Vagina (tissue), 2 donors: ENCODE measurements at places on chromosomes 4 and X.

DNA sequence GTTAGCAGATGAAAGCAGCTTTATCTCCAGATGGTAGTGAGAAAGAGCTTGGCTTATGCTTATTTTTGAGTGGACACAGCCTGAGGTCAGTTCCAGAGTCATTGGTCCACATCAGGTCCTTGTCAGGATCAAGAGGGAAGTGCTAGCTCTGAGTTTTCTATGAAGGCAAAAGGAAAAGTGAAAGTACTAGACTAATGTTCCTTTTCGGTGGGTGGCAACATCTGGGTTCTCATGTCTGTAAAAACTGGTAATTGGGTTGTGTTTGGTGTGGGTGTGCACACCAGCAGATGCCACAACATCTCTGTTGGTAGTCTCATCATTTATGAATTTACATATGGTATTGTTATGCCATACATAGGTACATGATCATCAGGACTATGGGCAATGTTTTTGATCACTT lies 210.5 kb downstream of the PWWP3B start:
- DNase-seq = no peak

- DNase-seq = no peak
Observed at GRCh38 chr4:106679063-106679462, 310.5 kb upstream of the GIMD1 start.

GRCh38 chr4:157217708-157218107 lies 2.8 kb upstream of the GRIA2 start:
- no peak for DNase-seq

DNA sequence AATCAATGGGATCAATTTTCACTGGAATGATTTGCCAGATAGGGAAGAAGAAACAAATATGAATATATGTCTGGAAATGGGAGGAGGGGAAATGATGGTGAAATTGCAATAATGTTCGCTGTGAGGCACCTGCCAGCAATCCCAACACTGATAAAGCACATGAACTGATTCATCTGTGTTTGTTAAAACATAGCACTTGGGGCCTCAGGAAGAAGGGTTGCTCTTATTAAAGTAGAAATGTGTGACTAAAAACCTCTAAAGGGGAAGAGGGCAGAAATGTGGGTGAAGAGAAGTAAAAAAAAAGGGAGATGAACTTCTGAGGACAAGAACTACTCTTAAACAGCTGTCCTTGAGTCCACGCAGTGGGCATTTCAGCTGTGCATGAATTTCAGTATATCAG lies 101.4 kb downstream of the C4orf51 start:
- DNase-seq = no peak

GRCh38 chr4:8238036-8238511 lies 31.5 kb upstream of the HTRA3 start:
- no peak for DNase-seq

- DNase-seq = no peak
Observed at GRCh38 chrX:133846311-133846710, 139.1 kb downstream of the GPC3 start.

DNA sequence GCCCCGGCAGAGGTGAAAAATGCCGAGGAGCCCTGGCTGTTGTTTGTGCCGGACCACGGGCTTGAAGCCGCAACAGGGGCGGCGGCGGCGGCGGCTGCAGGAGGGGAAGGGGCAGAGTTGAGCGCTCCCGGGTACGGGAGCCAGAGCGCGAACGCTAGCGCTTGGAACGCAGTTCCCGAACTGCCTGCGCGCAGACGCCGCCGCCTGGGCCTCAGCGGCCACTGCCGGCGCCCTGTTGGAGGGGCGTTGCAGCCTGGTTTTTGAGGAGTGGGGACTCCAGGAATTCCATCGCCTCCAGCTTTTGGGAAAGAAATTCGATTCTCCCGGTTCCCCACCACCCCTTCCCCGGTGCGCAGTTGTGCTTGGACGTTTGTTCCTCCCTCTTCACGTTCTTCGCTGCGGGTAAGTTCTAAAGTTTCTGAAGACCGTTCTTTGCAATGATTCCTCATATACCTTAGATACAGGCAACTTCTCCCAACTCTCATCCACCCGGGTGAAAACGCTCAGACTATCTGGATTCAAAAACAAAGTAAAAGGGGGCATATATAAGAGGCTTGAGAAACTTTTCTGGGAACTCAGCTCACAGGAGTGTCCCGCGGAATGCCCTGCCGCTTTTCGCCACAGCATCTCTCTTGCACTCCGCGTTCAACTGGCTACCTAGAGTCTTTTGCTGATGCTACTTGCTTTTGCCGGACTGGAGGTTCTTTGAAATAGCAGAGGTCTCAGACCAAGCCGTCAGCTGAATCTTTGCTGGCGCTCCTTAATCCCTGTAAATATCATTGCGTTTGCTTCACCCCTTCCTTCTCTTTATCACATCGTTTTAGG lies 1.0 kb downstream of the FAT4 start:
- DNase-seq = no peak

DNA sequence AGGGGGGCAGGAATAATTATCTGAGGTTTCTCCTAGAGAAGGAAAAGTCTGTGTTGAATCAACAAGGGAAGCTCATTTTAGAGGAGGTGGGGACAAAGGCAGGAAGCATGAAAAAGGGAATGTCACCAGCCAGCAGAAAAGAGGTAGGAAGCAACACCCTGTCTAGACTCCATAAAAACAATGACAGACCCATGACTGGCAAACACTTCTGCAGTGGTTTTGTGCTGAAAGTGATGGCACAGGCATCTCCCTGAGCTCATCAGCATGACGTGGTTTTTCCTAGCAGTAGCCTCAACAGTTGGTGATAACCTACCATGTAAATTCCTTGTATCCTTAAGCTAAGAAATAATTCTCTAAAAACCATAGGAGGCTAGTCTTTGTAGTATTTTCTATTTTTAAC lies 110.7 kb upstream of the GALNT7 start:
- no peak for DNase-seq

DNA sequence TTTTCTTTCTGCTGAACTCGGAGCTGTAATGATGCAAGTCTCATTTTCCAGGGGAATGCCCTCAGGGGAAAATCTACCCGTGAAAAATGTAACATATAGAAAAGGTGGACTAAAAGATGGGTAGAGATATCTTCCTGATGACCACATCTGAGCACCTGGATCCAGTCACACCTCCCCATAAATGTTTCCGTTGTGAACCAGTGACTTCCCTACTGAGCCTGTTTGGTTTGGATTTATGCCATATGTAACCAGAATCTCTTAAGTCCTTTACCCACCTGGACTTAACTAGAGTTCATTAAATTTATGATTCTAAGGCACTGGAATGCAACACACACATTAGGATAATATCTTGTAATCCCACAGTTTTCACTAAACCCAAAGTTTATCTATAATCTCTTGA lies 171.1 kb downstream of the ZNF330 start:
- DNase-seq = no peak

GRCh38 chr4:81930506-81931238 lies 443.1 kb downstream of the HNRNPD start:
- no peak for DNase-seq

- DNase-seq = no peak
Observed at GRCh38 chrX:137363559-137363958, 202.4 kb upstream of the ZIC3 start.

- no peak for DNase-seq
Observed at GRCh38 chr4:99323756-99324155, 2.6 kb upstream of the ADH1B start.

GRCh38 chr4:173233857-173234256 lies 65.2 kb downstream of the GALNT7 start:
- no peak for DNase-seq

GRCh38 chr4:36590343-36590742 lies 308.9 kb downstream of the DTHD1 start:
- DNase-seq = no peak

DNA sequence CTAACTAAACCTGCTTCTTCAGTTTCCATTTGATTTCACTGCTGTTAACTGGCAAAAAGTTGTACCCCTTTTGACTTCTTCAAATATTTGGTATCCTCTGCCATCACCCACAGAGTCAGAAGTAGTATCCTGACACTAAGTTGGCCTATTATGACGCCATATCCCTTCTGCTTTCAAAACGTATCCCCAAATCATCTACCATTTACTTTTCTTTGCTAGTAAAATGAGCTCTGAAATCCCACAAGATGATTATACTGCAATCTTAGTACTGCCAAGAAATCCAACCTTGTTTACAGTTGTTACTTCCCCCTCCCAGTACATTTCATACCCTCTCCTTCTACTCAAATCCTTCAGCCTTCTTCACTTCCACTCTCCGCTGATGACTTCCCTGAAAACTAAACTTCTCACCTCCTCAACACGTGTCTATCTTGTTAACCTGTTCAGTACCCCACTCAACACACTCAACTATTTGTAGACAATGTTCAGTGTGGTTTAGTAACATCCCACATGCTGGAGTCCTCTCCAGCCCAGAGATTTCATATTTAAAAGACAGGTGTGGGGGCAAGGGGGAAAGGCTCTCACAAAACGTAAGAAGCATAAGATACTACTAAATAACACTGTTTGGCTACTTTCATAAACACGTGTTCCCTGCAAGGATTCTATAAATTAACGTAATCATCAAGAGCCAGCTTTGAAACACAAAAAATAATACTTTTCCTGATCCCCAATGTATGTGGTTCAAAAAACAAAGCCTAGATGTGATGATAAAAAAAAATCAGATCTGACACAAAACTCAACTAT lies 1.3 kb downstream of the NAF1 start:
- DNase-seq = no peak

DNA sequence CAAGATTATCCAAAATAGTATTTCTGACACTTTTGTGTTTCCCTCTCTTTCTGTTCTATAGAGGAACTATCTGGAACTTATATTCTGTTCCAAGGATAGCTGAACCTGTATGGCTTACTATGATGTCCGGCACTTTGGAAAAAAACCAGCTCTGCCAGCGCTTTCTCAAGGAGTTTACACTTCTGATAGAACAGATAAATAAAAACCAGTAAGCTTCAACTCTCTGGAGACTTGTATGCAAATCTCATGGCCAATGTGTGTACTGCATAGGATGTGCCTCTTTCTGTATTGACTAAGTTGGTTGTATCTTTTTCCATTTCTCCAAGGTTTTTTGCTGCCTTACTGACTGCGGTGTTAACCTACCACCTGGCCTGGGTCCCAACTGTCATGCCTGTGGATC lies 92.5 kb downstream of the FNIP2 start:
- no peak for DNase-seq

DNA sequence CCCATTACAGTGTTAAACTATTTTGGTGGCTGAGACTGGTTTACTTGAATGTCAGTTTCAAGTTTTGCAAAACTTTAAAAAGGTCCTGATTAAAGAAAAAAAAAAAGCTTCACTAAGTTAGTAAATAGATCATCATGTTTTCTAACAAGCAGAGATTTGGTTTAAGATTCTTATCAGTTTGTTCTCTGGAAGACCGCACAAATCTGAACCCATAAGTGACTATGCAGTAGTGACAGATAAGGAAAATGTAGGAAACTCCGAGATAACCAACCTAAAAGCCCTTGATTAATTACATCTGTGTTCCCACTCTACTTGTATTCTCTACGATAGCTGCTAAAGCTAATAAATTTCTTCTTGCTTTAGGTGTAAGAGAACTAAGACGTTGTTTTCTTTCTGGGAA lies 1799.8 kb upstream of the ADGRL3 start:
- no peak for DNase-seq

- DNase-seq = no peak
Observed at GRCh38 chr4:182562350-182562749, 319.1 kb downstream of the TENM3 start.

DNA sequence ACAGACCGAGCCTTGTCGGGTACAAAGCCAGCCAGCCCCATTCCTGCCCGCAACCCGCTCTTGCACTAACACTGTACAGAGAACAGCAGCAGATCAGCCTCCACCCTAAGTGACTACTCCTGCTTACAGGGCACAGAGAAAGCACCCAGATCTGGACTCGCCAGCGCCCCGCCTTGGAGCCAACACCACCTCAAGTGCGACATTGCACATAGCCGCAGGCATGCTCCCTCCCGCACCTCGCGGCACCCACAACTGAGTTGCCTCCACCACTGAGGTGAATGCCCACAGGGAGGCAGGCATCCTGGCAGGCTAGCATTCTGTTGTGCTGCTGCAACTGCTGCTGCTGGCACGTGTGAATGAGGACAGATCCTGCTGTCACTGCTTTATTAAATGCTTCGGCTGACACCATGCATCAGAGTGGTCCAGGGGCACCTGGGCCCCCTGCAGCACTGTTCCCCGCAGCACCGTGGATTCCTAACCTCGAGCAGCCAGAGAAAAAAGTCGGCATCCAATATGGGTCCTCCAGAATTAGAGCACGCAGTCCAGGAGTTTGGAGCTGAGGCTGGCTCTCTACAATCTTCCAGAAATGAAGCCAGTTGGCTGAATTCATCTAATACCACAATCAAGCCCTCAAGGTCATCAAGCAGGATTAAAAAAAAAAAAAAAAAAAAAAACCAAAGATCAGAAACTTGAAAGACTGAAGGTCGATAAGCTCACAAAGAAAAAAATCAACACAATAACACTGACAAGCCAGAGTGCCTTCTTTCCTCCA lies 352.9 kb downstream of the GASK1B start:
- DNase-seq = no peak

DNA sequence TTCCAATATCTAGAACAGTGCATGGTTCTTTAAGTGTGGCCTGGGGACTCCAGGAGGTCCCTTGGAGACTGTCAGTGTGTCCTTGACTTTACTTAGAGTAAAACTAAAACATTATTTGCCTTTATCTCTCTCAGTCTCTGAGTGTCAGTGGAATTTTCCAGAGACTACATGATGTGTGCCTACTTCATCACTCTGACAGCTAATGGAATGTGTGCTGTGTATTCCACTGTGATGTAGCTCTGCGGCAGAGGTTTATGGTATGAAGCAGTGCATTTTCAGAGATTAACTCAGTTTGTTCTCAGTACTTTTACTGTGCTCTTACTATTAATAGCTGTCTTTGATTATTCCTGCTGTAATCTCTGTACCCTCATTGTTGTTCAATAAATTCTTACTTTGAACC lies 85.6 kb downstream of the MANBA start:
- DNase-seq = no peak

- no peak for DNase-seq
Observed at GRCh38 chr4:93791570-93792195, 36.9 kb upstream of the ATOH1 start.

GRCh38 chrX:79065696-79066095 lies 78.8 kb upstream of the GPR174 start:
- no peak for DNase-seq

GRCh38 chr4:76589402-76589801 lies 154.4 kb downstream of the SHROOM3 start:
- no peak for DNase-seq

DNA sequence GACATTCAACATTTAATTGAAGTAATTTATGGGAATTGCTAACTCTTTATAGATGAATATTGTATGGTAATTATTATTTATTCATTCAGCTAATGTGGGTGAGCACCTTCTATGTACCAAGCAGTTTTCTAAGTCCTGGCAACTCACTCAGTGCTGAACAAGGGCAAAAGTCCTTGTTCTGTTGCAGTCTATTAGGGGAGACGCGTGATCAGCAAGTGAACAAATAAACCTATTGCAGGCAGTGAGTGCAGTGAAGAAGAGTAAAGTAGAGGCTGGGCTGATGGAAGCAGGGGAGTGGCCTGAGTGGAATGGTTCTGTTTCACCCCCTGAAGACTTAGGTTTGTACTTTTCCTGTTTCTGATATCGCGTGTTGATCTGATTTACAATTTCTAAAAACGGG lies 214.3 kb downstream of the RAPGEF2 start:
- DNase-seq = no peak

- DNase-seq = no peak
Observed at GRCh38 chr4:158161551-158162354, 11.1 kb downstream of the GASK1B start.

GRCh38 chr4:6773106-6773505 lies 9.4 kb upstream of the KIAA0232 start:
- peak; percentile 80 for DNase-seq
